ENCODE measurements at places on chromosomes 1 and 21. TPM values are rescaled to one million over a fixed set of nuclear protein-coding genes. Genes with fewer than 3 reads are reported as not detected.
A peak's percentile ranks its signal among the peaks of the same experiment; 100 is the strongest.

DNA sequence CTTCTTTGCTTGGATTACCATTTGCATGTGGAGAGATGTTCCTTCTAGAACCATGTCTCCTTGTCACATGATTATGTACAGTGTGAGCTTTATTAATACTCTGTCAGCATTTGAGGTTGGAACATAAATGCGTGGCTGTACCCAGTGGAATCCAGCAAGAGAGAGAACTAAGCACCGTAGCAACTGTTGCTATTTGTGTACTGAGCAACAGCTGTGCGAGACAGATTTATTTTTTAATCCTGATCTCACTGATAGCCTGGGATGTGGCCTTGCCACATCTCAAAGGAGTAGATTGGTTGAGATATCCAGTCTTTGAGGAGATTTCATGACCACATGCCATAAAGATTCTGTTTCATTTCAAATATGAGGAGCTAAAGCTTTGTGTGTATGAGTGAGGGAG is 43.4 kb downstream of the KIF1B start:
- DNase-seq, result no peak

- DNase-seq, result no peak
These were observed 590.3 kb downstream of the AJAP1 start for GRCh38 chr1:5244631-5245285.

DNA sequence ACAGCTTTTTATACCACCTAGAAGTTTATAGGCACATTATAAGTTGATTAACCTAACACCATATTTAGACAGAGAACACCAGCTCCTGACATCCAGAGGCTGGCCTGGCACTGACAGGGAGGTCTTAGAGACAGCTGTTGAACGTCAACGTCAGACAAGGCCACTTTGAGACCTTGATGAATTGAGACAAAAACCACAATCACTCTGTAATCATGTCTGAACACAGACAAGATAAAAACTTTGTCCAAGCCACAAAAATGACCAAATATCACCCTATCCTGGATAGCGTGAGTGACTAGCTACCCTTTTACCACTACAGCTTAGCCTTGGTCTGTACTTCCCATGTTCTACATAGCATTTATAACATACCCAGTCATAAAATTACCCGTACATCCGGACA is 403.6 kb upstream of the CHRM3 start:
- no peak for DNase-seq

DNA sequence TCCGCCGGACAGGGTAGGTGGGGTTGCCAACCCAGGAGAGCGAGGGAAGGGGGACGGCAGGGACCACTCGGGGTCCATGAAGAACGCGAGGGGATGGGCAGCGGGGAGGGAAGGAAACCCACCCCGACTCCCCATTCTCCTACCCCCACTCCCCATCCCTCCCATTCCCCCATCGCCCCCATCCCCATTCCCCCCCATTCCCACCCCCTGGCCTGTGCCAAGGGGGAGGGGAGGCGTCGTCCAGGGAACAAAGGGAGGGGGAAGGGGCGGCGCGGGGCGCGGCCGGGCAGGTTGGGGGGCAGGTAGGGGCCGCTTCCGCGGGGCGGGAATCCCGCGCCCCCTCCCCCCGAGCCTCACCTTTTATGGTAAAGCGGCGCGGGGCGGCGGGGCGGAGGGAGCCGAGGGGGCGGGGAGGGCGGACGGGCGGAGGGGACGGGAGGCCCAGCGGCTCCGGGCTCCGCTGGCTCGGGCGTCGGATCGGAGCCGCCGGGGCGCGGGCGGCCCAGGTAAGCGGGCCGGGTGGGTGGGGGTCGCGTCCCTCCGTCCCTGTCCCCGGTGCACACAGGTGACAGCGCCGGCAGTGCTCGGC is at the start of gene FBLIM1:
TSS of gene FBLIM1 (plus strand) at position 453 of the 589 bp plus-strand sequence. CDS start 6,189 bp downstream, outside the sequence.
- peak; percentile 63 for DNase-seq

DNA sequence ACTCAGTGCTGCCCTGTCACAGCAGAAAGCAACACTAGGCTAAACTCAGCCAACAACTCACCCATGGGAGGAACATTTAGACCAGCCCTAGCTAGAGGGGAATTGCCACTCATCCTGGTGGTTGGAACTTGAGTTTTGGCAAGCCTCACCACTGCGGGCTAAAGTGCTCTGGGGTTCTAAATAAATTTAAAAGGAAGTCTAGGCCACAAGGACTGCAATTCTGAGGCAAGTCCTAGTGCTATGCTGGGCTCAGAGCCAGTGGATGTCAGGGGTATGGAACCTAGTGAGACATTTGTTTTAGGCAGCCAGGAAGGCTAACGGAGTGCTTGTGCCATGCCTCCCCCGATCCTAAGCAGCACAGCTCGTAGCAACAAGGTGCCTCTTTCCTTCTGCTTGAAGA is 78.0 kb downstream of the RGS13 start:
- DNase-seq, result no peak

DNA sequence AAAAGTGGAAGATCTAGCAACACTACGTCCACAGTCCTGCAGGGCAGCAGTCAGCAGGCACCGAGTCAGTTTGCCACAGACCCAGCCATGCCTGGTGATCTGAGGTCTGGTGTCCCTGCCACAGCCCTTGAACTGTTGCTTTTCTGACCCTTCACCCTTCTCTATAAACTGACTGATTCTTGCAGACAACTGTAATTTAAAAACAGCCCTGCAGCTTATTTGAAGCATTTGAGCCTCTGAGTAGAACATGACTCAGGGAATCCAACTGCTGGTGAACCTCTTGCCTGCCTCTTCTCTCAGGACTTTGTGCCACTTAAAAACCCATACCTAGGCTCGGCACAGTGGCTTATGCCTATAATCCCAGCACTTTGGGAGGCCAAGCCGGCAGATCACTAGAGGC is 107.2 kb downstream of the EDEM3 start:
- DNase-seq, result no peak

DNA sequence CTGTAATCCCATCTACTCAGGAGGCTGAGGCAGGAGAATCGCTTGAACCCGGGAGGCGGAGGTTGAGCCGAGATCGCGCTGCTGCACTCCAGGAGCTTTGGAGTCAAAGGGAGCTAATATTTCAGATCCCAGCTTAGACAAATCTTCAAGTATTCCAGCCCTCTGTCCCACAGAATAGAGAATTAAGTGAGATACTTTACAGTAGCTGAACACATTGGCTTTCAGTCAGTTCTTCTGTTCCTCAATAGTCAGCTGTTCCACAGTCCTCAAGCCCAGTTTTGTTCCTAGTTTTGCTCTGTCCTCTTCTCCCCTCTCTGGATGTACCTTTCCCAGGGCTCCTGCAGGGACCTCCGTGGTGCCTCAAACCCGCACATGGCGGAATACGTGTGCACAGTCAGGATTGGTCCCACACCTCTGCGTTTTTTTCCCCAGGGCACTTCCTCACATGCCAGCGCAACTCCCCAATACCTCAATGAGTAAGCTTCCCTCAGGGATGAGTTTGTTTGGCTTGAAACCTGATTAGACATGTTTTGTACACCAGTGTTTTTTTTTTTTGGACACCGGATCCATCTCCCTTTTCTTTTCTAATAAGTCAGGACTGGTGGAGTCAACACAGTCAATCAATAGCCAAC is 1.2 kb downstream of the MFN2 start:
- DNase-seq, result no peak

GRCh38 chr1:234970731-234971476 is 157.7 kb downstream of the TOMM20 start:
- DNase-seq, result peak; percentile 70

DNA sequence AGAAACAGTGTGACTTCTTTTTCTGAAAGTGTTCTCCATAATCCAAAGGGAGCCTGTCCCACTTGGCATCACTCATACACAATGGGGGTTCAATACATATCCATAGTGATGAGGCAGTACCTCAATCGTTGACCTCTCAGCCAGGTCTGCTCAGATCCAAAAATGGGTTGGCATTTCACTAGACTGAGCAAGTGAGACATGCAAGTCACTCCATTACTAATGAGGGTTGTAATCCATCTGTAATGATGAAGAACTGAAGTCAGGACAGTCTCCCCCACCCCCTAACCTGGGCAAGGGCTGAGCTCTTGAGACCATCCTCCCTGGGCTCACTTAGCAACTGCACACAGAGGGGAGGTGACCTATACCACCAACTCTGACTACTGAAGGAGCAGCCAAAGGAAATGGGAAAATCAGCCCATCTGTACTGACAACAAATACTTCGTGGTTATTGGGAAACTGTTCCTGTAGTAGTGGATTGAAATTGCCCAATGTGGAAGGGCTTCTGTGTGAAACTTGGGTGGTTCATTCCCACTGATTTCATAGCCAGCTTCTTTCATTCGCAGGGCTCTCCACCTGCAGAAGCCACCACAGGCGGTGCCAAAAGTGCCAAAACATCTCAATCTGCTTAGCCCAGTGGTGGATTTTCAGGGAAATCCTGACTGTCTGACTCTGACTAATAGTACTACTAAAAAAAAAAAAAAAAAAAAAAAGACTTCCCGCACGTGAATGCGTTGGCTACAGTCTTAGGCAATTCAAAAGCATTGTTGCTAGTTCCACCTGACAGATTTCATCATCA is 5.0 kb downstream of the NGF start:
- no peak for DNase-seq

DNA sequence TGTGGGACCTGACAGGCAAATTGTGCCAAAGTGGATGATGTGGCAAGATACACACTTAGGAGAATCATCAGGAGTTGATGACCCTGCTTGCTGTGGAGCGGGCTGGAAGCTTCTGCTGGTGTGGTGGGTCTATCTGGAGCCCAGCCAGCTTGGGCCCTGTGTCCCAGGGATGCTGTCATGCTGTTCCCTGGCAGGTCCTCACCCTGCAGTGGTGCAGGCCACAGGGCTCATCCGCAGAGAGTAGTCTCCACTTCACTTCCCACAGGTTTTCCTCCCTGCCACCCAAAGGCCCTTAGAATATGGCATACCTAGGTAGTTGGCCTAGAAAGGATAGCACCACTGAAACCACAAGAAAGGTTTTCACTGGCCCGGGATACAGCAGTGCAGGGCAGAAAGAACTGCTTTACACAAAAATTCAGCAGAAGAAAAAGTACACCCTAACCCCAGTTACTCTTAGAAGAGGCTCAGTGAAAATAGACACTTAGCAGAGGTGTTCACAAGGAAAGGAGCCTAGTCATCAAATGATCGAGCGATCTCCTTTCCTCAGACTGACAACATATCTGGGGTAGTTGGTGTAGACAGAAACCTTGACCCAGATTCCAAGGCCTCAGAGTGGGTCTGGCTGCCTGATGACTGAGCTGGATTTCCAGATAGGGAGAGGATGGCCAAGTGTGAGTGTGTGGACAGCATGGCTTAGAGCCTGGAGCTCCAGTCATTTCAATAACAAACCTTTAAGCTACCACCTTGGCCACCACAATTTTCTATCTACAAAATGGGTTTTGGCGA is 1.3 kb upstream of the C1orf226 start:
- DNase-seq, result no peak

DNA sequence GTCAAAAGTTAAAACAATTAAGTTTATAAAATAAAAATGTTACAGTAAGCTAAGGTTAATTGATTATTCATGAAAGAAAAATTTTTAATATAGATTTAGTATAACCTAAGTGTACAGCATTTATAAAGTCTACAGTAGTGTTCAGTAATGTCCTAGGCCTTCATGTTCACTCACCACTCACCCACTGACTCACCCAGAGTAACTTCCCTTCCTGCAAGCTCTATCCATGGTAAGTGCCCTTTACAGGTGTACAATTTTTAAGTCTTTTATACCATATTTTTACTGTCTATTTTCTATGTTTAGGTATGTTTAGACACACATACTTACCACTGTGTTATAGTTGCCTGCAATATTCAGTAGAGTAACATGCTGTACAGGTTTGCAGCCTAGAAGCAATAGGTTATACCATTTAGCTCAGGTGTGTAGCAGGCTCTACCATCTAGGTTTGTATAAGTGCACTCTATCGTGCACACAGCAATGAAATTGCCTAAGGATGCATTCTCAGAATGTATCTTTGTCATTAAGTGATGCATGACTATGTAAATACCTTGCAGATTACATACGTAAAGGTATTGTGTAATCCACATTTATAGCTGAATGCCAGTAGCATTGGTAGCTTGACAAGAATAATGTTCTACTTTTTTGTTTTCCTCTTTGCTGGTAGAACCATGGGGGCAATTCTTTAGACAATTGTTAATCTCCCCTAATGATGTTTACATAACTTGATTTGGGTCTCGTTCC is 35.7 kb upstream of the GPR88 start:
- DNase-seq, result no peak

GRCh38 chr1:147625362-147625995 is 44.8 kb downstream of the ACP6 start:
- no peak for DNase-seq

GRCh38 chr1:115830963-115831362 is 10.0 kb downstream of the NHLH2 start:
- DNase-seq, result no peak

DNA sequence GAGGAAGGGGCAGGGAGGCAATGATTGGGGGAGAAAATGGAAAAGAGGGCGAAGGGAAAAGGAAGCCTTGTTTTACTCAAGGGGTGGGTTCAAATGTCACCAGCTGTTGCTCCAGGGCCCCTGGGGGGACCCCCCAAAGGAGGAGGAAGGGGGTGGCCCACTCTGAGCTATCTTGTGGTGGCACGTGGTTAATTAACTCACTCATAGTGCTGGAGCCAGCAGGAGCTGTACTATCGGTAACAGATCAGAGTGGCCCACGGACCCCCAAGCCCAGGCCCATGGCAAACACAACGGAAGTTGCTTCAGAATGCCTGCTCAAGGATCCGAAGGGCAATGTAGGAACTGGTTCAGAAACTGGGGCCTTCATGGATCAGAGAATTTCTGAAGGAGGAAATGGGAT is 7.2 kb downstream of the TFF2 start:
- DNase-seq, result no peak

DNA sequence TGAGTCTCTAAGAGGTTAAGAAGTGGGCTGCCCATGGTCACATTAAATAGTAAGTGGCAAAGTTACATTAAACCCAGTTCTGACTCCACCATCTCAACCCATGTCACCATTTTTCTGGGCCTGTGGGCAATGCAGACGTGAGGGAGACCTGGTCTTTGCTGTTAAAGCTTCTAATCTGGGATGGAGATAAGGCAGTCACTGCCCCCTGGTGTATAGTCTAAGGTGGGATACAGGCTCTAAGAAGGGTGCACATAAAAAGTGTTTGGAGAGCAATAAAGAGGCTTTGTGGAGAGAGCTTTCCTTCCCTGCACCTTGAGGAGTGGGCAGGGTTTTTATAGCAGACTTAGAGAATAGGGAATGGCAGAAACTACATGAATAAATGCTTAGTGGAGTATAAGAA is 141.3 kb downstream of the ROR1 start:
- DNase-seq, result no peak

The ITLN2 gene
- not detected for total RNA-seq

The MPL gene
- total RNA-seq, result not detected

The LRP8 gene
- total RNA-seq, result 2.5 TPM

The LCE1B gene
- total RNA-seq, result not detected

The TNFRSF1B gene
- total RNA-seq, result 18.6 TPM

The TMEM51 gene
- 23.4 TPM for total RNA-seq
